Spinal cord (tissue), 10 donors: ENCODE measurements at places on chromosomes 6 and 20.

DNA sequence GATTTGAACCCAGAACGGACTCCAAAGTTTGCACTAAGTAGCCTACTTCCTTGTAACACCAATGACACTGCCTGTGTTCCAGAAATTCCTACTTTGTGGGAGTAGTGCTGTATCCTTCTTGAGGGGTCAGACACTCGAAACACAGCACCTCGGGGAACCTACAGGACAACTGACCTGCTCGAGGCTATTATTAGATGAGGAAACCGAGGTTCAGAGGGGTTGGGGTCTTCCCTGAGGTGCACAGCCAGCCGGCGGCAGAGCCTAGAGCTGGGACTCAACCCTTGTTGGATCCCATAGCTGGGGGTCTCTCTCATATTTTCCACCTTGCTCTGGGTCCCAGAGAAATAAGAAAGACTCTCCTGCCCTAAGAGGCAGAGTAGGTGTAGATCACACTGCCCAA lies 89.8 kb upstream of the PTPN1 start:
- no peak for DNase-seq

DNA sequence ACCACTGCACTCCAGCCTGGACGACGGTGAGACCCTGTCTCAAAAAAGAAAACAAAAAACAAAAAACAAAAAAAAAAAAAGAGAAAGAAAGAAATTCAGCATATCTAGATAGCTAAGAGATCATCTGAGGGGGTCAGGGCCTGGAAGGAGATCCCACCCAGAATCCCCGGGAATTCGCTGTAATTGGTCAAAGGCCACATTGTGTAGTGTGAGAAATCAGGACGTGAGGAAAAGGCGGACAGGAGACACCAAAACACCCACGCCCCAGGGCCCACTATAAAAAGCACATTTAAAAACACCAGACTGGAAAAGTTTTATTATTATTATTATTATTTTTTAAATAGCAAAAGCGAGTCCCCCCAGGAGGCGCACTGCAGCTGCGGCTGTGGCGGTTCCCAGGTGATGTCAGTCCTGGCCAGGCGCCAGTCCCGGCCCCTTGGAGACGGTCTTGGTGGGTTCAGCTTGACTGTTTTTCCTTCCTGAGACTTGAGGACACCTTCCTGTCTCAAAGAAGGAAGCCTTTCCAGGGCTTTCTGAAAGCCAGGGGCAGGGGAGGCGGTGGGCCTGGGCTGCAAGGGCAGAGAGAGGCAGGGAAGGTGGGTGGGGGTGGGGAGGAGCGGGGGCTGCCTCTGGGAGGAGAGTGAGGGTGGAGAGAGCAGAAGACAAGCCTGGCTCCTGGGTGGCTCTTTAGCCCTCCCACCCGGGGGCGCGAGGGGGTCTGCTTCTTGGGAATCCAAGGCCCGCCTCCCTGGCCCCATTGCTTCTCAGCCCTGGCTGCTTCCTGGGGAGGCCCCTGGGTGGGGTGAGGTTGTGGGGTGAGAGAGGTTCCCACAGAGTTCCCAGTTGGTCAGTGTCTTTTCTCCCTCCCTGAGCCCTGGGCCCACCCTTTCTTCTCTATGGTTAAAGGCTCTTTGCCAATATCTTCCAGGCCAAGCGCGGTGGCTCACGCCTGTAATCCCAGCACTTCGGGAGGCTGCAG lies 14.5 kb downstream of the TCF15 start:
- no peak for DNase-seq

GRCh38 chr6:62298745-62299392 lies 12.8 kb upstream of the KHDRBS2 start:
- DNase-seq, result no peak

- DNase-seq, result no peak
These were observed 170.5 kb upstream of the CST7 start for GRCh38 chr20:24778585-24779031.

GRCh38 chr20:44533928-44534327 lies 12.1 kb upstream of the SERINC3 start:
- no peak for DNase-seq

DNA sequence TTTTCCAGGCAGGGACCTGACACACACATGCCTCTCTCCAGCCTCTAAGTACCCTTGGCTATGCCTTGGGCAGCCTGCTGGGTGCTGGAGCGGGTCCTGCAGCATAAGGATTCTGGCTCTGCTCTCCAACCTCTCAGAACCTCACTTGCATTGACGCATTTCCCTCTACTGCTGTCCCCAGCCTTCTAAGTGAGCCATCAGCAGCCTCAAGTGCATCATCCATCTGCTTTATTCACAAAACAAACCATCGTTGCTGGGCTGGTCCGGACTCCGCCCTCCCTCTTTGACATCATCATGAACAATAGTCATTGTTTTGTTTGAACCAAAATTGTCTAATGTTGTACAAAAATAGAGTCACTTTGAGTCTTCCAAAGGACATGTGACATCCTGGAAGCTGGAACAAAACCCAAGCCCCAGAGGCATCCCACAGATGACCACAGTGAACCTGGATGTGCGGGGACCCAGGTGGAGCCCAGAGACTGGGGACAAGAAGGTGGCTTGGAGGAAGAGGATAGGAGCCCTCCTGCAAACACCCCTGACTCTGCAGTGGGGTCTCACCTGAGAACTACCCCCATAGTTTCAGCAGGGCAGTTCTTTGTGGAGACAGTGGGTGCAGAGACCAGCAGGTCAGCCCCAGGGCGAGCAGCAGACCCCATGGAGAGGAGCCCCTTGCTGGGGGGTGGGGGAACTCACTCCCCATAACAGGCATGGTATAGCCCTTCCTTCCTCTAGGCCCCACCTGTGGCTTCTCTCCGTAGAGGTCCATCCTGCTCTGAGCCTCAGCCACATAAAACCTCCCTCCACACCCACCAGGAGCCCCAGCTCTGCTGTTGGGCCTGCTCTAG lies 230.1 kb downstream of the SYNDIG1 start:
- no peak for DNase-seq

- DNase-seq, result no peak
These were observed 265.7 kb downstream of the SOX4 start for GRCh38 chr6:21859193-21859735.

GRCh38 chr20:54468082-54468481 lies 7.3 kb upstream of the DOK5 start:
- DNase-seq, result no peak

- DNase-seq, result no peak
These were observed 11.0 kb downstream of the DACT2 start for GRCh38 chr6:168308390-168309144.

- DNase-seq, result no peak
These were observed 69.0 kb downstream of the SLC22A3 start for GRCh38 chr6:160417146-160417545.

- DNase-seq, result no peak
These were observed 155.0 kb upstream of the JARID2 start for GRCh38 chr6:15090745-15091384.

GRCh38 chr20:35888657-35889056 lies 65.6 kb downstream of the SCAND1 start:
- no peak for DNase-seq

GRCh38 chr6:147341486-147341885 lies 137.3 kb downstream of the STXBP5 start:
- DNase-seq, result no peak

DNA sequence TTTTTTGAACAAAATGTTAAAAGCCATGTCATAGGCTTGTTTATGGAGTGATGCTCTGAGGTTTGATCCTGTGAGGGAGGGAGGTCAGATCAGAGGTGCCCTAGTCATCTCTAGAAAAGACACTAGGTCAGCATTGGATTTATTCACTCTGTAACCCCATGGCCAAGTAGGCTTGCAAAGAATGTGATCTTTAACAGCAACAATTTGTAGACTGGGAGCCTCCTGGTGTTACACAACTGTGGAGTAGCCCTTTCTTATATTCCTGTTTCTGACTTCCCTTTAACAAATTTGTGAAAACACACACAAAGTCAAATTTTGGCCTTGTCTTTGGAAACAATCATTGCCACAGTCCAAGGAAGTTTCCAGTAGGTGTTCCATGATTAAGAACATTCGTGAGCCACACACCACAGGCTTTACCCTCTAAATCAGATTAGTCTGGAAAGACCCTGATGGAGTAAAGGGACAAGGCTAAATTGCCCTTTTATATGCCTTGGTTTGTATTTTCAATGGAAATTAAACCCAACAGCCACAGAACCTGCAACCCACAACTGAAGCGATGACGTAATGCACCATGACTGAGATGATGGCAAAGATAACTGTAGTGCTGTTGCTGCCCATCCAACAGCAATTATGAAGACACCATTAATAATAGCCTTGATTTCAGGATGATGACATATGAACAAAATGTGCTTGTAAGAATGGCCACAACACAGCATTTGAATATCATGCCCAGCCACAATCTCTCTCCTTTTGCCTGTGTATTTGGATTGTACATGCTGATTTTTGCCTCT lies 22.1 kb downstream of the SCP2D1 start:
- DNase-seq, result no peak

DNA sequence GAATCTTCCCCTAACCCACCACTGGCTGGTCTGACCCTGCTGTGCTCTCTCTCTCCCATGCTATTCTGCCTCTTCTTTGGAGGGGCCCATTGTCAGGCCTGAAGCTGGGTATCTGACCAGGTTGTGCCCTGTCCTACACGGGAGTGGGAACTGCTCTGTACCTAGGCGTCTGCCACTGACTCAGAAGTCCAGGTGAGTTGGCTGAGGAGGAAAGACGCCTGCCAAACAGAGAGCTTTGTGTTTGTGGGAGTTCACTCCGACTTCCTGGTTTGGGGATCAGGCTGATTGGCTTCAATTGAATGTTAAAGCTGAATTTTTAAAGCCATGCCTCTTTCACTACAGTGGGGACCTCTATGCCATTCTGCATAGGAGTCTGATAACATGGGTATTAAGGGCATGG lies 136.0 kb downstream of the CCDC170 start:
- no peak for DNase-seq

GRCh38 chr6:143575440-143575839 lies 63.9 kb upstream of the FUCA2 start:
- peak; percentile 52 for DNase-seq

DNA sequence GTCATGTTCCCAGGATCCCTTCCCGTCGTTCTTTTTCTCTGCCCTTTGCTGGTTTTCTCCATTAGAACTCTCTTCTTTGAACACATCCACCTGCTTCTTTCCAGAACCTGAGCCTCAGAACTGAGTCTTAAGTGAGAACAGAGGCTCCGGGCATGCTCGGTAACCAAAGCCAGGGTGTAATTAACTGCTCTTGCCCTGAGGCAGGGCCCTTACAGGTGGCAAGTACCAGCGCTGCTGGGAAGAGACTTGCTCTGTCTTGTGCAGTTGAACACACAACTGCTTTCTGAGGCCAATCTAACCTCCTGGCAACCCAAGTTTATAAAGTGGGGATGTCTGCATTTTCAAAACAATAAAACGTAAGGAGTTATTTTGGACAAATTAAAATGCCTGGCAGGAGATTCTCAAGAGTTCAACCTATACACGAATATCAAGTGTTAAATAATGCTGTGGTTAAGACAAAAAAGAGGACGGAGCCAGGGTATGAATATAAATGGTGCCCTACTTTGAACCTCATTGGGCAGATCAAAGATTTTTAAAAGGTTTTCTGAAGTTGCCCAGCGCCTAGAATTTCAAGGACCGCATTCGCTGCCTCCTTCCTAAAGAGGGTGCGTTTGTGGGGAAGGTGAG lies 12.4 kb upstream of the DEK start:
- no peak for DNase-seq

- no peak for DNase-seq
These were observed 3.9 kb downstream of the NPEPL1 start for GRCh38 chr20:58696411-58696961.

GRCh38 chr6:107972413-107973096 lies 14.5 kb upstream of the SEC63 start:
- no peak for DNase-seq

DNA sequence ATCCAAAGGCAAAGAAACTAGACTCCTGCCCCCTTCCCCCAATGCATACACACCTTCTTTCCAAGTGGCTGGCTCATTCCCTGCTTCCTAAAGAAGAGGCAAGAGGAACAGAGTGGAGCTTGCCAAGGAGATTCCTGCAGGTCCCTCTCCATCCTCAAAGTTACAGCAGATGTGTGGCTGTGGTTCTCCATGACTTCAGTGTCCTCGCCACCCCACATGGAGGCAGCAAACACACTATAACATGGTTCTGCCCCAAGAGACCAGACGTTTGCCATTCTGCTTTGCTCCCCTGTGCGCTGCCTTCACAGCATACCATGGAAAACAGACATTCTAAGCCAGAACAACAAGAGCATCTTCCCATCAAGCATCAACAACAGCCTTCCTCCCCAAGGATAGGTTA lies 84.4 kb downstream of the BACH2 start:
- no peak for DNase-seq

- DNase-seq, result no peak
These were observed 66.3 kb downstream of the PPP1R3G start for GRCh38 chr6:5151360-5151954.

DNA sequence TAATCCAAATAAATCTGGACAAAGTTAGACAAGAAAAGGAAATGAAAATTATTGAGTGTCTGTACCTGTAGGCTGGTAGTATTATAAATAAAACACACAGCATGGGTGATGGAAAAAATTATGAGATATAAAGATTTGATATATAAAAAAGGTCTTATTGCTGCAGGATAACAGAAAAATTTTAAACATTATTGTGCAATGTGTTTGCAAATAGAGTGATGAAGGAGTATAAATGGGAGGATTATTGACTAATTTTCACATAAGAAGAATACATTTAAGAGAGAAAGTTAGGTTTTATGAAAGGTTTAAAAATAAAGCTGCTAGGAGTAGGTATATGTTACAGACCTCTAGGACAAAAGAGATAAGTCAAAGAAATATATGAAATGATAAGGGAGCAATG lies 336.7 kb upstream of the MAN1A1 start:
- DNase-seq, result no peak

DNA sequence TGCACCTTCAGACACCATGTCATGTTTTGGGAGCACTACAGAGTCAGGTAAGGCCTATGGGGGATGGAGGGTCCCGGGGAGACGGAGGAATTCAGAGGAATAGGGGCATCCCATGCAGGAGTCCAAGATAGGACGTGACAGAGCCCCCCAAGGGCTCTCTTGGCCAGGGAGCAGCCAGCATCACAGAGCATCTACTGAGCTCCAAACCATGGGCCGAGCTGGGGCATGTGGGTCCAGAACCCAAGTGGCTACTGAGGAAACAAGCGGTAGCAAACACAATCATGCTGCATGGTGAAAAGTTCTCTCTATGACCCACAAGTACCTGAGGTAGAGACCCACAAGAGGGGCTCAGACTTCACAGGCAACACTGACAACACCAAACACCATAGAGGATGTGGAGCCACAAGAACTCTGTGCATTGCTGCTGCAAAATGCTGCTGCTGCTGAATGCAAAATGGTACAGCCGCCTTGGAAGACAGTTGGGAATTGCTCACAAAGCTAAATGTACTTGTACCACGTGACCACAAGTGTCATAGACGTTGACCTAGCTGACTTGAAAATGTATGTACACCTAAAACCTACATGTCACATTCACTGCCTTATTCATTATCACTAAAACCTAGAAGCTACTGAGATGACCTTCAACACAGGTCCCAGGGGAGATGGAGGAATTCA lies 33.4 kb upstream of the MAS1L start:
- no peak for DNase-seq

DNA sequence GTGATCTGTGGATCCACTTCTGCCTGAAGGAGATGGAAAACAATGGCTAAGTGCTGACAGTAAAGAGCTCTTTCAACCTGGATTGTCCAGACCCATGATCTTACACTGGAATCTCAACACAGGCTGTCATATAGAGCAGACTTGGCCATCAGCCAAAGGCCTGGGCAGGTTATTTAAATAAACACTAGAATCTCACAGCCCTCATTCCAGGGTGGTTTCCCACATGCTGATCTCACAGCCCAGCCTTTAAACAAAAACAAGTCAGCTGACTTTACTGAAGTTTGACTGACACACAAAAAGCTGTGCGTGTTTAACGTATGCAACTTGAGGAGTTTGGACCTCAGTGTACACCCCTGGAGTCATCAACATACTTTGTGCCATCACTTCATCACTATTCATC lies 28.4 kb downstream of the SYNDIG1 start:
- DNase-seq, result no peak
